ENCODE measurements at places on chromosomes 13 and 19.
A peak's percentile ranks its signal among the peaks of the same experiment; 100 is the strongest.

GRCh38 chr13:20099319-20099718 lies 61.5 kb downstream of the GJA3 start:
- no peak for DNase-seq

- no peak for DNase-seq
These were observed 28.9 kb downstream of the TDRD12 start for GRCh38 chr19:32748497-32748896.

DNA sequence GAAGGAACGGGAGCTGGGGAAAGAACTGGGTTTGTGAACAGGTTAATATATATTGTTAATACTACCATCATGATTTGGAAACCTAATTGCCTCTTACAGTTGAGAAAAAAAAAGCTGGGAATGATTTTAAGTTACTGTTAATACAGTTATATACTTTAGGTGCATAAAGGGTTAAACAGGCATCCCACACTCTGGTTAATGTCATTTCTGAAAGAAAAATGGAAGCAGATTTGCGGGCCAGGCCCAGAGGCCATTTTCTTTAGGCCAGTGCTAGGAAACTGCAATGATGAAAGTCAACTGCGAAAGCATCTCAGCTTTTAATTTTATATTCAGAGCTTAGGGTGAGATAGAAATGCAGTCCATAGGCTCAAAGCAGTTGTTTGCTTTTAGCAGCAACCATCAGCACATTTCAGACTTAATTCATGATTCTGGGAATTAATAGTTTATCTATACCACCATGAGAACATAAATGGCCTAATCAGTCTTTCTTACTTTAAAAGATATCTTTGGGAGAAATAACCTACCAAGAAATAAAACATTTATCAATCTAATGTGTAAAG lies 592.8 kb downstream of the GPC6 start:
- DNase-seq = no peak

DNA sequence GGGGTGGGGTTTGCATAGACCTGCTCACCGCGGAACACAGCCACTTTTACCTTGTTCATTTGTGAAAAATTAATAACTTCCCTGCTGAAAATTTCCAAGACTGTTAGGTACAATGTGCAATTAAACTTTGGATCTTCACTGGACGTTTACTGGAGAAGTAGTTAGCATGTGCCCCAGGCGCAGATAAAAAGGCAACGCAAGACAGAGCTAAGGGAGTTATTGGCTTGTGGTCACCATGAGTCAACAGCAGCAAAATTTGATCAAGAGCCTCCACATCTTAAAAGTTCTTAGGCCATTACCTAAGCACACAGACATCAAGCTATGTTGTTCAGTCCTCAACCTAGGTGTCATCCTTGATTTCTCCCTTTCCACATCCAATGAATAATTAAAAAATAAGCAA lies 257.0 kb downstream of the LHFPL6 start:
- DNase-seq = no peak

- no peak for DNase-seq
These were observed 564.5 kb downstream of the FGF9 start for GRCh38 chr13:22235285-22235949.

- DNase-seq = no peak
These were observed 8.9 kb upstream of the FARP1 start for GRCh38 chr13:98133946-98134345.

DNA sequence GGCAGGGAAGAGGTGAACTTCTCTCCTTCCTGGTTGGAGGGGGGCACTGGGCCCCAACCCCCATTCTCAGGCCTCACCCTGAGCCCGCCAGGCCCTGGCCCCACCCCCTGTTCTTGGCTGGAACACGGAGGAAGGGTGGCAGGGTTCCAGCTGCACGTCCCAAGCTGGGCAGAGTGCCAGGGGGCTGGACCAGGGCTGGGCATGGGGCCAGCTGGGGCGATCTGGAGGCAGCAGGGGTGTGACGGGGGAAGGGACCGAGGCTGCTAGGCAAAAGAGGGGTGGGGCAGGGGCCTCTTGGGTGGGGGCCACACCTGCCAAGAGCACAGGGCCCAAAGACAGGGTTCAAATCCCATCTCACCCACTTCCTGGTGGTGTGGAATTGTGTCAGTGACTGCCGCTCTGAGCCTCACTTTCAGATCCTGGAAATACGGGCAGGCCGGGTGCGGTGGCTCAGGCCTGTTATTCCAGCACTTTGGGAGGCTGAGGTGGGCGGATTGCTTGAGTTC lies 2.2 kb downstream of the HIF3A start:
- DNase-seq = peak; percentile 88

DNA sequence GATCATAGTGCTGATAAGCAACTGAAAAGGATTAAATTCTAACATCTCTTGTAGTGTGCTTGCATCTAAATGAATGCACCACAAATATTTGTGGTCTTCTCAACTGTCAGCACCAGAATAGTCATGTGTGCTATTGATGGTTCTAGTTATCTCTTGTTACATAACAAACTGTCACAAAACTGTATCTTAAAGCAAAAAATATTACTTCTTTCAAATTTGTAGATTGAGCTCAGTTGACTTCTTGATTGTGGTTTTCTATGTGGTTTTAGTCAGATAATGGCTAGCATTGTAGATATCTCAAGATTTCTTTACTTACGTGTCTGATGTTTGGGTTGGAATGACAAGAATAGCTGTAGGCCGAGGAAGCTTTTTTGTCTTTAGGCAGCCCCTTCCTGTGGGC lies 431.3 kb downstream of the SLITRK6 start:
- DNase-seq = no peak

DNA sequence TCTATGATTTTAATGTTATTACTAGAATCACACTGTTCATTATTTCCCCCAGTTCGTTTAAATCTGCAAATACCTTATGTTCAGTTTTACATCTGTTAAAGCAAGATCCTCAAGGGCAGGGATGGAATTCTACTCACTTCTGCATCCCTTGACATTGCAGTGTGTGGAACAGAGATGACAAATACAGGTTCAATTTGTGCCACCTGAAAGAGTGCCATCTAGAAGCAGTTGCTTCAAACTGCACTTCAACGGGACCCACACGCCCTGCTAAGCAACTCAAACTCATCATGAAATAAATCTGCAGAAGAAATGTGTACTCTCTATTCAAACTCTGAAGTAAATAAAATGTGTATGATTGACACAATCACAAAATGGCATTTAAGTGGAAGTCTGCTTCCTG lies 44.5 kb downstream of the RUBCNL start:
- DNase-seq = no peak

DNA sequence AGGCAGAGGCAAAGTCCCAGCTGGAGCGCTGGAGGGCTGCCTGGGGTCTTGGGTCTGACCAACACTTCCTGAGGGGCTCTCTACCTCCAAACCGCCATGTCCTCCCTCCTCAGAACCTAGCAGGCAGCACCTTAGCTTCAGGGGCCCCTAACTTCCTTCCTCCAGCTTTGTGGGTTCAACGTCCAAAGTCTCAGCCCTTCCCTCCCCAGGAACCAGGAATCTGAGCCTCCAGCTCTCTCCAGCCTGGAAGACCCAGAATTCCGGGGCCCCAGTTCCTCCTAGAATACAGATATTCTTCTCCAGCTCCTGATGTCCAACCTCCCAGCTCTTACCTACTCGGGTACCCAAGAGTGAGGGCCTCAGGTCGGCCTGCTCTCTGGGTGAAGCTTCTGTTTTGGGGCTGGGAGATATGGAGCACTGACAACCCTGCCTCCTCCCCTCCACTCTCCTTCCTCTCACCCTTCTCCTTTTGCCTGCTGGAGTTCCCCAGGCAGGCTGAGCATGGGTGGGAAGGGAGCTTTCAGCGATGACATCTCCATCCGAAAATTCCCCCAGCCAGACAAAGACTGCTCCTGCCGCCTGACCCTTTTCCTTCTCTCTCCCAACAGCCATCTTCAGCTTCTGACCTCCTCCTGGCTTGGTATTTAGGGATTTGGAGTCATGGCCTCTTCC lies 3.5 kb downstream of the TMEM150B start:
- DNase-seq = no peak

GRCh38 chr19:45117167-45117594 lies 24.2 kb downstream of the PPP1R37 start:
- DNase-seq = no peak

GRCh38 chr19:1213391-1214286 lies 8.1 kb downstream of the STK11 start:
- DNase-seq = no peak

DNA sequence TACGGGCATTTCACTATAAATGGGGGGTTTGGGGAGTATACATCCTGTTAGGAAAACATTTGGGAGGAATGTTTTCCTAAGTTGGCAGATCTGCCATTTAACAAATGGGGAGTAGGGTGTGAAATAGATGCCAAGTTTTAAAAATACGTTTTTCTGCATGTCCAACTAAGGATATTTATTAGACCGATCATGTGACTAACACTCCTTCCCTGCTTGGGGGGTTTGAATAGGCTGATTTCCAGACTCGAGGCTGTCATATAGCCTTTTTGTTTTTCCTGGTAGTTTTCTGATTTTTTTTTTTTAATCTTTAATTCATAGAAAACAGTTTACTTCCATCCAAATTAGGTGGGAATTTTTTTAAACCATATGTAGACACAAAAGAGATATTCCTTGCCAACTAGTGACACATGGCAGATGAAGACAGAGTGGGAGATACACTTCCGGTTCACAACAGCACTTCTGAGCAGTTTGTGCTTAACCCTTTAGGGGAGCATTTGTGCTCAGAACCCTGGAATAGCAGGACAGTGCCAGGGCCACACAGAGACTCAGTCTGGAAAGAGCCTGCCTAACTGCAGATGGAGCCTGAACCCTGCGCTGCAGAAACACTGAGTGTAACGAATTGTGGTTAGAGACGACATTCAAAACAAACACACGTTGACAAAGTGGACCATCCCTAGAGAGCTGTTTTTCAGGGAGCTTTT lies 5.6 kb upstream of the GATAD2A start:
- no peak for DNase-seq

GRCh38 chr19:3722443-3723109 lies 14.4 kb downstream of the TJP3 start:
- DNase-seq = peak; percentile 36

- DNase-seq = peak; percentile 64
These were observed 106.1 kb downstream of the RAB20 start for GRCh38 chr13:110455444-110455843.

DNA sequence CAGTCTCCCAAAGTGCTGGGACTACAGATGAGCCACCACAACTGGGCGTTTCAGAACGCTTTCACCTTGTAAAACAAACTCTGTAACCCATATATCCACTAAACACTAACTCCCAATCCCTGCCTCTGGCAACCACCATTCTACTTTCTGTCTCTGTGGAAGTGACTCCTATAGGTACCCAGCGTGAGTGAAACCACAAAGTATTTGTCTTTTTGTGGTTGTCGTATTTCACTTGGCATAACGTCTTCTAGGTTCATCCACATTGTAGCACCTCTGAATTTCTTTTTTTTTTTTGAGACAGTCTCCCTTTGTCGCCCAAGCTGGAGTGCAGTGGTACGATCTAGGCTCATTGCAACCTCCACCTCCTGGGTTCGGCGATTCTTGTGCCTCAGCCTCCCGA lies 44.8 kb downstream of the BRD4 start:
- DNase-seq = no peak

- DNase-seq = no peak
These were observed 85.1 kb downstream of the FGF14 start for GRCh38 chr13:102316732-102317131.

DNA sequence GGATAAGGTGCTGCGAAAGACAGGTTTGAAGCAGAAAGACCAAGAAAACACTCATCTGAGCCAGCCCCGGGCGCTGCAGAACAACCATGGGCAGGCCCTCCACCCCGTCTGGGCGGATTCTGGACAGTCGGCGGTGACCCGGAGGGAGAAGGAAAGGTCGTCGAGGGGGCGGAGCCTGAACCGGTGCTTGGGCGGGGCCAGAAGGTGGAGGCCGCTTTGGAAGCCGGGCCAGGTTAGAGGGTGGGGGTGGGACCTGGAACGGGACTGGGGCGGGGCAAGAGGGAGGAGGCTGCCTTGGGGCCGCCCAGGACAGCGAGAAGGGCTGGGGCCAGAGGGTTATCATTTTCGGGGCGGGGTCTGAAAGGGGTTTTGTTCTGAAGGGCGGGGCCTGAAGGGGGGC lies 5.0 kb upstream of the ZNF765 start:
- no peak for DNase-seq

DNA sequence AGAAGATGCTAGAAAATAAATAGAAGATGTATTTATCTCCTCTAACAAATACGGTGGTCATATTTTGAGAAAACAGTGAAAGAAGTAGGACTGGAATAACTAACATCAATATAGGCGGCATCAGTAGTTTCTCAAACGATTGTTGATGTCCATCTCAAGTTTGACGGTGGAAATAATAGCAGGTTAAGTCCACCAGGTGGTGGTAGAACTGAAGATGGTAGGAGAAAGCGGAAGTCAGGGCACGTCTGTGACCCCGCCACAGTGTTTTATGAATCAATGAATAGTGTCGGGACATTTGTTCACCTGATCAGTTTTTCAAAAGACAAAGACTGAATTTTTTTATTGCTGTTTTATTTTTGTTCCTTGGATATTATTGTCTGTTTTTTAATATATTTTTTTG lies 706.4 kb upstream of the SLC10A2 start:
- no peak for DNase-seq

DNA sequence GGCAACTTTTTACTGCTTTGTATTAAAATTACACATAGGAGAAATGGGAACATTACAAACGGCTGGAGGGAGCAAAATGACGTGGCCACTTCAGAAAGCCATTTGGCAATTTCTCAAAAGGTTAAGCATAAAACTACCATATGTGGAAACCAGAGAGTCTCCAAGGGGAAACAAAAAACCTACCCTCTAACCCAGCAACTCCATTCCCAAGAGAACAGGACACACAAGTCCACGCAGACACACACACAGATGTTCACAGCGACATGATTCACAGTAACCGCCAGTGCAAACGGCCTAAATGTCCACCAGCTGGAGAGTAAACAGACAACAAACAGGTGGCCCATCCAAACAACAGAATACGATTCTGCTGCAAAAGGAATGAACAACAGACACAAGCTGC lies 37.2 kb downstream of the STK24 start:
- DNase-seq = no peak

DNA sequence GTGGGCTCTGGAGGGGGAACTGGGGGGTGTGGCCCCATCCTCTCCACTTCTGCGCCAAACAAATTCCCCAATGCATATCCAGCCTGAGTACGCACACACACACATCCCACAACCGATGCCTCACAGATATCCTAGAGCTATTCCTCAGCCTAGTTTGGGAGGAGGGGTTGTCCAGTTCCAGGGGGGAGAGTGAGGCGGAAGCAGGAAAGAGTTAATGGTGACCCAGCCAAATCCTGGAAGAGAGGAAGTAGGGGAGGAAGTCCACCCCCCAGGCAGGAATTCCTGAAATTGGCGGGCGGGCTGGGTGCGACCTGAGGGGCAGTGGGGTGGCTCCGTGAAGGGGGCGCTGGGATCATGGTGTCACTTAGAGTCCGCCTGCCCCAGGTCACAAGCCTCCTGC lies 897 bp downstream of the GPR4 start:
- no peak for DNase-seq

DNA sequence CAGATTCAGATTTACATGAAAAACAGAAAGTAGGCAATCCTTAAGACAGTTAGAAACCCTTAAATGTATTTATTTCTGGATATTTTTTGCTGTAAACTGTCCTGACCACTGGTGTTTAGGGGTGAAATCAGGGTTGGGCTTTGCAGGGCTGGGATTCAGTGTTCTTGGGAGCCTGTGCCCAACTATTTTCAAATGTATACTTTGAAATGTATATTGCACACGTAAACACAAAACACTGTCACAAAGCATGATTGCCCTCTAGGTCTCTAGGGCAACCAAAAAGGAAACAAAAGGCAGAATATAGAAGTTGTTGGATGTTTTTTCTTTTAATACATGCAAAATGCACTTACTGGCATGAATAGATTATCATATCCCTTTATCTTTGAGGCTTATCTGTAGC lies 1185.4 kb downstream of the DIAPH3 start:
- DNase-seq = no peak

GRCh38 chr13:50998326-50998725 lies 88.7 kb downstream of the RNASEH2B start:
- DNase-seq = no peak

All from NCI-H774 (cell line).